ENCODE measurements at places on chromosomes 3 and 15. TPM values are rescaled to one million over a fixed set of nuclear protein-coding genes. Genes with fewer than 3 reads are reported as not detected.

Gene TMEM212
- not detected for total RNA-seq

DNA sequence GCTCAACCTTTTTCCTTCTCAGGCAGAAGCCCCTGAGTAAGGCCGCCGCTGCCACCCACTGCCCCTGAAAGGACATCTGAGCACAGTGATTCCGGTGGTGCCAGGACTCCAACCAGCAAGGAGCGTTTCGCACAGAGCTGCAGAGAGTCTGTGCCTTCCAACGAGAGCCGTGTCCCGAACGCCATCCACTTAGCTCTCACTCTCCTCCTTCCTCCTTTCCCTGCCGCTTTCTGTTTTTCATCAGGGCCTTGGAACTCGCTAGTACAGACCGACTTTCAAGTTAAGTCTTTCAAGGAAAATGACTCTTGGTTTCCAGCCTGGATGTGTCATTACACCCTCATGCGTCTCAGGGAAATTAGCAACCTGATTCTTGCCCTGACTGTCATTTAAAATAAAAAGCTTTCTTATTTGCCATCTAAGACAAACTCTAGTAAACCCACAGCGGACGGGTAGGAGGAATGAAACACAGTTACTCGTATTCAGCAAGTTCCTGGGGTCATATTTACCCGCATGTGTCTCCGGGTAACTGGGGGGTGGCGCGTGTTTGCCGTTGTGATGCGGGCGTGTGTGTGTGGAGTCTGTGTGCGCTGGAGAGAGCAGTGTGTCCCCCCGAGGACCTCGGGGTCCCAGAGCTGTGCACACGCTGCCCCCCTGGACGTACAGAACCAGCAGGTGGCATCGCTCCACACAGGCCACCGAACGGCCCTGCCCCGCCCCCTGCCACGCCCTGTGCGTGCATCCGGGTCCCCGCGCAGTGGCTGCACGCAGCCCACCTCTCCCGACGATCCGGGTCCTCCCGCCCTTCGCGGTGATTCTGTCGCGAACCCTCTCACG lies 30.4 kb upstream of the ALDH1A3 start:
- H3K27me3 ChIP-seq: peaks cover 9% of the 10 kb centered on the region
- peak overlapping the region; percentile 14 for H3K27ac ChIP-seq
- DNase-seq: peak; percentile 74
- peaks cover 4% of the 10 kb centered on the region for H3K4me1 ChIP-seq

Gene FGF7
- not detected for total RNA-seq

Gene ADGRG7
- total RNA-seq: 21.2 TPM

GRCh38 chr3:179069762-179070390 lies 1.7 kb downstream of the ZMAT3 start:
- peaks cover 21% of the 10 kb centered on the region for H3K36me3 ChIP-seq
- H3K27ac ChIP-seq: peak overlapping the region; percentile 46
- no peak for DNase-seq
- no peaks in the 10 kb centered on the region for H3K27me3 ChIP-seq
- H3K4me3 ChIP-seq: peak overlapping the region; percentile 62
- peaks cover 24% of the 10 kb centered on the region for H3K4me1 ChIP-seq

GRCh38 chr3:30680789-30681648 lies 74.6 kb downstream of the TGFBR2 start:
- peak overlapping the region; percentile 84 for H3K27ac ChIP-seq
- H3K4me1 ChIP-seq: peaks cover 92% of the 10 kb centered on the region
- H3K4me3 ChIP-seq: peak overlapping the region; percentile 0
- DNase-seq: peak; percentile 46
- H3K27me3 ChIP-seq: no peaks in the 10 kb centered on the region
- H3K36me3 ChIP-seq: peaks cover 86% of the 10 kb centered on the region

GRCh38 chr15:33068511-33068990 lies 126.0 kb downstream of the FMN1 start:
- DNase-seq: no peak
- peaks cover 5% of the 10 kb centered on the region for H3K27me3 ChIP-seq
- peaks cover 5% of the 10 kb centered on the region for H3K4me1 ChIP-seq

Gene NR2E3
- not detected for total RNA-seq

DNA sequence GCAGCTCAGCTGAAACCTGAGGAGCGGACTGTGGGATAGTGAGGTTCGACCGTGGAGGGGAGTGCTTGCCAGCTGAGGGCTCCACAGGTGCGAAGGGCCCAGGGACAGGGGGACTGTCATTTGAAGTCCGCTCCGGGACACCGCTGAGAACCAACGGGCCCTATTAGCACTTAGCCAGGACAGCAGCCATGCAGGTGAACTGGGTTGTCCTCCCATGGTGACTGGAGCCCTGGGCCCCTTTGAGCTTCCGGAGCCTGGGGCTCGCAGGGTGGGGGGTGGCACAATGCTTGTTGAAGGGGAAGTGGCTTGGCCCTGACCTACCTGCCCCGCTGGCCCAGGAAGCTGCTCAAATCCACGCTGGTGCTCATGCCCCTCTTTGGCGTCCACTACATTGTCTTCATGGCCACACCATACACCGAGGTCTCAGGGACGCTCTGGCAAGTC lies 24.7 kb downstream of the PTH1R start:
- no peak for DNase-seq
- H3K4me1 ChIP-seq: no peaks in the 10 kb centered on the region
- H3K36me3 ChIP-seq: no peaks in the 10 kb centered on the region
- H3K4me3 ChIP-seq: no peak overlapping the region

GRCh38 chr3:161640181-161640580 lies 143.6 kb downstream of the OTOL1 start:
- no peaks in the 10 kb centered on the region for H3K36me3 ChIP-seq
- no peak for DNase-seq
- H3K4me3 ChIP-seq: no peak overlapping the region
- no peaks in the 10 kb centered on the region for H3K27me3 ChIP-seq
- no peaks in the 10 kb centered on the region for H3K4me1 ChIP-seq

Gene WDR93
- not detected for total RNA-seq

DNA sequence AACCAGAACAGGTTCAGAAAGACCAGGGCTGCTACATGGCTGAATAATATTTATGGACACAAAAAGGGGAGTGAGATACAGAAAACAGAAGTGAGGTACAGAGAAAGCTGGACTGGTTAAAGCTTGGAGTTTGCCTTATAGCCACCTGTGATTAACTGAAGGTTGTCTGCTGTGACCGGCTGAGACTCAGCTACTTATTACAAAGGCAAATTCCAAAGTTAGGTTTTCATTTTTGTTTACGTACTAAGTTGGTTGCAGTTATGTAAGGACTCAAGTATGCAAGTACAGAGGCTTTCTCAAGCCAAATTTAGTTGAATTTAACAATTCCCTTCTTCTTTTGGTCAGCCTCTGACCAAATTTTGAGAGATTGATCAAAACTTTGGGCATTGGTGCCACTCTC lies 264.6 kb downstream of the THSD4 start:
- H3K4me3 ChIP-seq: no peak overlapping the region
- no peaks in the 10 kb centered on the region for H3K36me3 ChIP-seq
- H3K27me3 ChIP-seq: peaks cover 8% of the 10 kb centered on the region

DNA sequence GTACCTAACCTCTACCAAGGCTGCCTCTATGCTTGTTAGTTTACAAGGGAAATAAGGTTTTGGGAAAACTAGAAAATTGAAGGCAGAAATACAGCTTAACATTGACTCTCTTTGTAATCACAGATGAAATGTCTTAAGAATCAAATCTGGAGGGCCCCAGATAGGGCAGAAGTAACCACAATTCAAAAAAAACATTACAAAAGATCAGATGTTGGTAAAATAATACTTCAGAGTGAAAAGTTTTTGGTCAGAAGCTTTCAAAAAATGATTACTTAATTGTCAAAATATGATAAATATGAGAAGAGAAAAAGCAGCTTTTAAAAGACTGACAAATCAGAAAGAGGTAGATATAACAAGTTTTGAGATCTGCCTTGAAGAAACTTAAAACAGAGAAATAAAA lies 425.1 kb upstream of the NECTIN3 start:
- H3K4me1 ChIP-seq: no peaks in the 10 kb centered on the region
- no peak overlapping the region for H3K27ac ChIP-seq
- H3K27me3 ChIP-seq: no peaks in the 10 kb centered on the region
- no peaks in the 10 kb centered on the region for H3K36me3 ChIP-seq
- H3K4me3 ChIP-seq: no peak overlapping the region
- DNase-seq: no peak

DNA sequence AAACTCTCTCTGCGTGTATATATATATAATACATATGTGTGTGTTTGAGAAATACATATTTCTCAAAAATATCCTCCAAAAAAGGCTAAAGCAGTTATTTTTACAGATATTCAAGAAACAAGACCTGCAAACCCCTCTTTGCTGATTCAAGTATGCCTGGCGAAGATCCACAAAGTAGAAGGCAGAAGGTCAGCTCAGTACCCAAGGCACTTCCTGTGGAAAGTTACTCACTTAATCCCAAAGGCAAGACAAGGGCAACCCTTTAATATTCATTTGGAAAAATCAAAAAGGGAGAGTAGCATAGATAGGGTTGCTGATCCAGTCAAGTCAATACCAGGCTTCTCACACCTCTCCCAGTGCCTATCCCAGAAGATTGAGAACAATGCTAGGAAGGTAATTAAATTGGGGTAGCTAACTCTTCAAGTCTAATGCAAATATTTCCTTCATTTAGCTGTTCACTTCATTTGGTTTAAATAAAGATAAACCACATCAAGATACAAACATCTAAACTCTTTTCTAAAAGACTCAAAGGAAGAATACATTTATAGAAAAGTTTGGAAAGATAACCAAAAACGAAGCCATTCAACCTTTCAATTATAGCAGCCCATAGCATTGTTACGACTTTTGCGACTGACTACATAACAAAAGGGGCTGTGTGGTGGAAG lies 7.2 kb downstream of the COX17 start:
- H3K4me1 ChIP-seq: peaks cover 31% of the 10 kb centered on the region
- H3K27me3 ChIP-seq: no peaks in the 10 kb centered on the region
- H3K36me3 ChIP-seq: peaks cover 47% of the 10 kb centered on the region
- no peak overlapping the region for H3K4me3 ChIP-seq
- no peak for DNase-seq

DNA sequence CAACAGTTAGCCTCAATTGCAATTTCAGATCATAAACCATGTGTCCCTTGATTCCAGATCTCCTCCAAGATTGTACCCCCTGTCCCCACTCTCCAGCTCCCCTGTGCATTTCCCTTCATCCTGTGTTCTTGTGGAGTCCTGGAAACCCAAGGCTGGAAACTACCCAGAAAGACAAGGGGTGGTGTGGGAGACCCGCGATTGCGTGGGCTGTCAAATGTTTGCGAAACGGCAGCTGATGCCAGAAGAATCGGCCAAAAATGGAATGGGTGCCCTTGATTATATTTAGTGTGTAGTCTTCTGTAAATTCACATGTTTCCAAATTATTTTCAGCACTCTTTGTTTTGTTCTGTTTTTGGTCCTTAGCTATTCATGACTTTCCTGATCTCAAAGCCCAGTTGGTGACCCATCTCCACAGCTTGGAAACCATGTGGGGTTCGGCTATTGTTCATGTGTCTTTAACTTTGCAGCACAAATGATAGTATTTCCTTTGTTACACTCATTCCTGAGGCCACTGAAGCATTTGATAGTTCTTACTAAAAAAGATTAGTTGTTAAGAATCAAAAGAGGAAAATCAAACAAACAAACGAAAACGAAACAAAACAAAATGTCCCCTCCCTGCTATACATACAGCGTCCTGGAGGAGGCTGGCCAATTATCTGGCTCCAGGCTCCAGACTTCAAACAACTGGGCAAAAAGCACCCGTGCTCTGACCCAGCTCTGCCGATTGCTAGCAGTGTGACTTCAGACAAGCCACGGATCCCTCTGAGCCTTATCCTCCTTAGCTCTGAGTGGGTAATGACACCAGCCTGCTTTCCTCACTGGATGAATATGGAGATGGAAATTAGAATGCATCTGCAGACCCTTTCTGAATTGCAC lies 120.9 kb downstream of the CACNA2D3 start:
- H3K4me3 ChIP-seq: no peak overlapping the region
- no peak for DNase-seq
- H3K4me1 ChIP-seq: no peaks in the 10 kb centered on the region
- H3K27ac ChIP-seq: no peak overlapping the region
- no peaks in the 10 kb centered on the region for H3K36me3 ChIP-seq
- no peaks in the 10 kb centered on the region for H3K27me3 ChIP-seq

DNA sequence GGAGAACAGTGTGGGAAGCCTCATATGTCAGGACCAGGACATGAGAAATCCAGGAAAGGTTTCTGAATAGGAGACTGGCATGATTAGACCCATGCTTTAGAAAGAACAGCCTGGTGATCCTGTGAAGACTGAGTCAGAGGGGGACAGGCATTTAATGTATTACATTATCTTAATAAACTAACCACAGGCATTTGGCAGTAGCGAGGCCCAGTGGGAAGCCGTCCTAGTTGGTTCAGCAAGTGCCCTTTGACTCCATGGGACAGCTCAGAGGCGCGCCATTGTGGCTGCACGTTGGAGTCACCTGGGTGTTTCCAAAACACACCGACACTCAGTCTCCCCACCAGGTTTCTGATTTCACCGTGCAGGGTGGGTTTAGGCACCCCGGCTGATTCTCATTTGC lies 90.5 kb upstream of the DGKG start:
- no peaks in the 10 kb centered on the region for H3K4me1 ChIP-seq
- DNase-seq: no peak
- H3K4me3 ChIP-seq: no peak overlapping the region
- no peaks in the 10 kb centered on the region for H3K27me3 ChIP-seq
- H3K27ac ChIP-seq: no peak overlapping the region

Gene C3orf85
- not detected for total RNA-seq

DNA sequence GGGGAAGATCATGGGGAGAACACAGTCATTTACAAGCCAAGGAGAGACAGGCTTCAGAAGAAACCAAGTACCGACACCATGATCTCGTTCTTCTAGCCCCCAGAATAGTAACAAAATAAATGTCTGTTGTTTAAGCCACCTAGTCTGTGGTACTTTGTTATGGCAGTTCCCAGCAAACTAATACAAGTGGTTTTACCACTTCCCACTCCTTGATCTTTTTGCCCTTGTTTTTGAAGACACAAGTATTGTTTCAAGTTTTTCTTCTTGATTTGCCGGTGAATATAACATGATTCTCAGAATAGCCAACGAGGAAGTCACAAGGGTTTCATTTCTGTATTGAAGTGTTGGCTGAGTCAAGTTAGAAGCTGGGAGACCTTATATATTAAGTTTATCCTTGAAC lies 220.3 kb downstream of the SOX2 start:
- DNase-seq: no peak
- no peak overlapping the region for H3K4me3 ChIP-seq
- no peaks in the 10 kb centered on the region for H3K27me3 ChIP-seq
- no peak overlapping the region for H3K27ac ChIP-seq

Gene CD47
- 88.7 TPM for total RNA-seq

- H3K27me3 ChIP-seq: peaks cover 13% of the 10 kb centered on the region
- no peak for DNase-seq
- no peak overlapping the region for H3K27ac ChIP-seq
- peaks cover 7% of the 10 kb centered on the region for H3K4me1 ChIP-seq
Measured at GRCh38 chr3:42497009-42497731, 5.3 kb upstream of the VIPR1 start.

Gene GDPGP1
- total RNA-seq: 5.2 TPM

GRCh38 chr3:160232014-160232413 lies 6.8 kb downstream of the C3orf80 start:
- DNase-seq: no peak
- H3K36me3 ChIP-seq: no peaks in the 10 kb centered on the region
- no peak overlapping the region for H3K4me3 ChIP-seq
- no peaks in the 10 kb centered on the region for H3K4me1 ChIP-seq
- H3K27ac ChIP-seq: no peak overlapping the region

GRCh38 chr3:111331912-111332311 lies 210.1 kb upstream of the CD96 start:
- H3K36me3 ChIP-seq: no peaks in the 10 kb centered on the region
- no peak overlapping the region for H3K4me3 ChIP-seq
- DNase-seq: no peak

Gene DNAH12
- total RNA-seq: not detected

- no peak for DNase-seq
- H3K27ac ChIP-seq: no peak overlapping the region
Measured at GRCh38 chr3:112013784-112014143, 15.0 kb downstream of the TAGLN3 start.

Data from activated CD8-positive, alpha-beta T cell treated with anti-CD3 and anti-CD28 coated beads for 36 hours (primary cell).